Lung (tissue), 17 donors: ENCODE measurements at places on chromosomes 1 and 21.

DNA sequence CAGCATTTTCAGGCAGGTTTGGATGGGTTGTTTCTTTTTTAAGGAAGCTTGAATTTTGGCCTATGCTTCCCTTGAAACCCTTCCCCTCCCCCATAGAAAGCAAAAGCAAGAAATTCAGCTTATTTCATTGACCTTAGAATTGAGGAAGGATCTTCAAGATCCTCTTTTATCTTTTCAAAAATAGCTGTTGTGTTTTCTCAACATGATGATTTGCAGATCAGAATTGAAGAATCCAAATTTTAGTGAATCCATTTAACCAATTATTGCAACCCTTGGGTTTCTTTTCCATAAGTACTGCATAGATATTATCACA lies 73.7 kb downstream of the LRRC8C start:
- DNase-seq, result no peak

DNA sequence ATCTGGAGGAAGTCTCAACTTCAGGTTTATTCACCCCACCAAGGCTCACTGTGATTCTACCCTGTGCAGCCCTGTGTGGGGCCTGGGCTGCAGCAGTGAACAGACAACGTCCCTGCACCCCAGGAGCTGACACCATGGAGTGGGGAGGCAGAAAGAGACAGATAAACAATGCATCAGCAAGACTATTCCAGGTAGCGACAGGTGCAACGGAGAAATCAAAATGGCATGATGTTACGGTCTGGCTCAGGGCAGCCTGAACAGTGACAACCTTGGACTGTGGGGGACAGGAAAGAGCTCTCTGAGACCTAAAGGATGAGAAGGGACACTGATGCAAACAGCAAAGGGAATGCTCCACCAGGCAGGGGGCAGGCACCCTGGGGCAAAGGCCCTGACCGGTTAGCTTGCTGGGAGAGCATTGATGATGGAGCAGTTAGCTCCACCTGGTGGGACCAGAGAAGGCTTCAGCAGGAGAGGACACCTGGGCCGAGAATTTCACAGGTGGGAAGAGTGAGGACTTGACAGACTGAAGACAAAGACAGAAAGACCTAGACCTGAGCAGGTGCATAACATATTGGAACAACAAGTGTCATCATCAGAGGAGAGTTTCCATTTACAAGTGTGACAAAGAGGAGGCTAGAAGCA lies 589.9 kb downstream of the MATN1 start:
- DNase-seq, result no peak

GRCh38 chr1:237713916-237714315 lies 176.8 kb downstream of the ZP4 start:
- DNase-seq, result no peak

GRCh38 chr1:51906306-51907078 lies 28.0 kb upstream of the NRDC start:
- DNase-seq, result peak; percentile 19

DNA sequence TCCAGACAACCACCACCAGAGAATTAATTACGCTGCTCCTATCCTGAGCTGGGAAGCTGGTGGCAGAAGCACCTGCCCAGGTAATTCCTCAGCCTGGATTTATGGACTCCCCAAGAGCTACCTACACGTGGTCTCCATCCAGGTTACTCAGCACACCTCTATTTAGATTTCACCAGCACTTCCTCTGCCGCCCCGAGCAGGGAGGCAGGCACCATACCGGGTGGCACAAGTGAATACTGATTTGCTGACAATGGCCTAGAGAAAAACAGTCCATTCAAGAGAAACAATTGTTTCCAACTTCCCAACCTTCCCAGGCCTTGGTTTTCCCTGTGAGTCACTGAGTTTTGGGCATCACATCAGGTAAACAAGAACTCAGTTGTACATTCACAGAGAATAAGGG lies 134.3 kb downstream of the MATN1 start:
- no peak for DNase-seq

DNA sequence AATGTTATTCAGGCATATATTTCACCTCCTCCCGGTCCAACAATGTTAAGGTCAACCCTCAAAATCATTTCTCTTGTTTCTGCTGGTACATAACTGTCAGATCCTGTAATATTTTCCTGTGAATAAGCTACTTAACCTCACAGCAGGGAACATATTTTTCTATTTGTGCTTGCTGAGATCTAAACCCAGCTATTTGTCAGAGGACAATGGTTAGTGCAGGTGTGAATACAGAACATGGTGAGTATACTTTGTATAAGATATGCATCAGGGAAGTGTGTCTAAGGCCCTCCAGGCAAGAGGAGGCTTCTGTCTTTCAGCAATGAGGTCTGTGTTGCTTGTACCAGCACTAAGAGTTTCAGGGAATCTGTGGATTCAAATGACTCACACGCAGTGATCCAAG lies 970.6 kb downstream of the NCAM2 start:
- no peak for DNase-seq
